DND-41 (cell line): ENCODE measurements at places on chromosomes 1 and 21.

- H3K27ac ChIP-seq: peak overlapping the region; percentile 83
- peak overlapping the region; percentile 81 for H3K4me3 ChIP-seq
- H3K27me3 ChIP-seq: no peaks in the 10 kb centered on the region
- no peak for DNase-seq
These were observed 797 bp downstream of the CC2D1B start for GRCh38 chr1:52365071-52365745.

GRCh38 chr1:67158401-67158800, 7.9 kb upstream of the IL23R start:
- no peaks in the 10 kb centered on the region for H3K36me3 ChIP-seq
- no peak overlapping the region for H3K27ac ChIP-seq
- H3K4me3 ChIP-seq: no peak overlapping the region
- no peak for DNase-seq

DNA sequence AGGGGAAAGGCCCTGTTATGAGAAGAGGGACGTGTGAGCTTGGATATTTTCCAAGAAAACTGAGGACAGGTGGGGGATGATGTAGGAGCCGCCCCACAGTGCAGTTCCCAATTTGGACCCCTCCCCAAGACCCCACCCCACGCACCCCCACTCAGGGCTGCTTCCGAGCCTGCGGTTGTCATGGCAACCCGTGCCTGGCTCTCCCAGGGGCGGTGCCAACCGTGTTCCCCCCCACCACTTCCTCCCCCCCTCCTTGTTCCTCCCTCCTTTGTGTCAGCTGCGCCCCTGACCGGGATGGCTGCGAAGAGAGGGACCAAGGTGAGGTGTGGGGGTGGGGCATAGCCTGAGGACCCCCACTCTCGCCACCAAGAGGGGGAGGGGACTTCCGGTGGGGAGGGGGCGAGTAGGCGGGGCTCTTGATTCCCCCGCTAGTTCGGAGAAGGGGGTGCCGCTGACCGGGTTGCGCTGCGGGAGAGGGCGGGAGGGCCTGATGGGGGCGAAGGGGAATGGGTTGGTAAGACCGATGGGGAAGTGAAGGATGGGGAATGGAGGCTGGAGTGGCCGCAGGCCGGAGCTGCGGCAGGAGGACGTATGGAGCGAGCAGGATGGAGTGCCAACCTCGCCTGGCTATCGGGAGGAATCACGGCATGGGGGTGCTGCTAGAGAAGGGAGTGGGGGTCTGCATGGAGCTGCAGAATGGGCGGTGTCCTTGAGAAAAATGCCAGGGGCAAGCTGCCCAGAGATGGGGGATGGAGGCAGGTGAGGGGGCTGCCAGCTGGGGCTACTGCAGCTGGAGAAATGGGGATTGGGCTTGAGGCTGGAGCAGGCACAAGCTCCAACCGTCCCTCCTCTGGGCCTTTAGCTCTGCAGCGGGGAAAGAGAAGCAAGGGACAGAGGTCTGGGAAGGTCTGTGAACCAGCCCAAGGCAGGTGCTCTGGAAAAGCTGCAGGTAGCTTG, 953 bp downstream of the TRIM46 start:
- H3K4me1 ChIP-seq: peaks cover 52% of the 10 kb centered on the region
- peak overlapping the region; percentile 79 for H3K4me3 ChIP-seq
- H3K36me3 ChIP-seq: peaks cover 23% of the 10 kb centered on the region
- H3K27me3 ChIP-seq: no peaks in the 10 kb centered on the region
- peak; percentile 73 for DNase-seq

DNA sequence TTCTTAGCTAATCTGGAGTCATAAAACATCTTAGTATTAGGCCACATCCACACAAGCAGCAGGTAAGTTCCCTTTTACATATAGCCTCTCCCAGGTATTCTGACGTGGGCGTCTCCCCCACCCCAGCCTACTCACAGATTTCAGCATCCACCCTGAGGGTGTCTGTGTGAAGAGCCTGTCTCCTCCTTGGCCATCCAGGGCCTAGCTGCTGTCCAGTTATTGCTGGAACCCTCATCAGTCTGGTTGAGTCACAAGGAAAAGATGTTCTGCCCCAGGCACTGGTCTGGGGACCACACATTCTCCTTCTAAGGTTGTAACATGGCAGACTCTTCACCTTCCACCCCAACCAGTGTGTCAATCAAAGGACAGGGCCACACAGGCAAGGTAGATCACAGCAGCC, 57.6 kb downstream of the ETS2 start:
- no peaks in the 10 kb centered on the region for H3K36me3 ChIP-seq
- 0 out of 2 replicates have a peak overlapping the region, but pooled peaks have one; percentile 23 for H3K27ac ChIP-seq
- DNase-seq: no peak
- peaks cover 35% of the 10 kb centered on the region for H3K4me1 ChIP-seq

- DNase-seq: no peak
- H3K27me3 ChIP-seq: no peaks in the 10 kb centered on the region
- H3K27ac ChIP-seq: no peak overlapping the region
- peaks cover 89% of the 10 kb centered on the region for H3K36me3 ChIP-seq
These were observed 56.4 kb downstream of the AHCTF1 start for GRCh38 chr1:246875041-246876026.

- H3K36me3 ChIP-seq: peaks cover 13% of the 10 kb centered on the region; the same call in 1 of the 2 replicates
- DNase-seq: no peak
- peak overlapping the region; percentile 51; the same call in 1 of the 2 replicates for H3K4me3 ChIP-seq
- H3K27me3 ChIP-seq: no peaks in the 10 kb centered on the region
- H3K27ac ChIP-seq: peak overlapping the region; percentile 86
- peaks cover 67% of the 10 kb centered on the region for H3K4me1 ChIP-seq
These were observed 2.3 kb downstream of the HIPK1 start for GRCh38 chr1:113931451-113931851.

GRCh38 chr1:25782608-25783201, 17.3 kb upstream of the SELENON start:
- no peaks in the 10 kb centered on the region for H3K4me1 ChIP-seq
- H3K4me3 ChIP-seq: no peak overlapping the region
- H3K27me3 ChIP-seq: peaks cover 41% of the 10 kb centered on the region

DNA sequence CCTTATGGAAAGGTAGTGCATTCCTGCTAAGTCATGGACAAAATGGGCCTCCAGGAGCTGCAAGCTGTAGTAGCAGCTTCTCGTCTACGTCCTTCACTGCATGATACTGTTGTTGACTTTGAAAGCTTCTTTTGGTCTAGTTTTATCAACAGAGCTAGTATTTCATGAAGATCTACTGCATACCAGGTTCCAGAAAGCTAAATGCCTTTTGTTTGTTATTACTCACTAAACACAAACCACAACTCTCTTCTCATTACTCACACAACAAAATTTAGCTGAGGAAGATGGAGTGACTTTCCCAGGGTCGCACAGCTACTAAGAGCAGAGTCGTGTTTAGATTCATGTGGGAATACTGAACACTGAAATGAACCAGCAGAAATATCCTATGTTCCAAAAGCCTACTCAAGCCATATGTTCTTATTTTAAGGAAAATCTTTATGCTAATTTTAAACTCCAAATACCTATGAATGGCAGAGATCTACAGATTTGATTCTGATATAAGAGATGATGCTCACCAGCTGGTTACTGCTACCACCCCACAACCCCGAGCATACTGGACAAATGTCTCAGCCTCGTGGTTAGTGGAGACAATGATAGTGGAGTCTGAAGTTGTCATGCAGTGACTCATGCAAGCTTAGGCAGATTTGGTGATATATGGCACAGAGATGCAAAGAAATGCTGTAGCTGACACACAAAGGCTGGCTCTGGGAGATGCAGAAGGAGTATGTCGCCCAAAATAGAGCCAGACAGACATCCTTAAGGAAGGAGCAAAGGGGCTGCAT, 20.6 kb downstream of the PGBD2 start:
- no peak overlapping the region for H3K4me3 ChIP-seq
- no peak overlapping the region for H3K27ac ChIP-seq
- H3K27me3 ChIP-seq: no peaks in the 10 kb centered on the region
- peaks cover 20% of the 10 kb centered on the region for H3K4me1 ChIP-seq
- no peak for DNase-seq

- no peak for DNase-seq
- no peak overlapping the region for H3K4me3 ChIP-seq
- H3K4me1 ChIP-seq: no peaks in the 10 kb centered on the region
- H3K27me3 ChIP-seq: no peaks in the 10 kb centered on the region
- no peak overlapping the region for H3K27ac ChIP-seq
These were observed 299.7 kb downstream of the HMCN1 start for GRCh38 chr1:186033847-186034271.

GRCh38 chr1:174812656-174813055, 187.1 kb upstream of the CACYBP start:
- no peak for DNase-seq
- no peaks in the 10 kb centered on the region for H3K4me1 ChIP-seq
- H3K27ac ChIP-seq: no peak overlapping the region
- H3K27me3 ChIP-seq: no peaks in the 10 kb centered on the region
- H3K36me3 ChIP-seq: no peaks in the 10 kb centered on the region

GRCh38 chr1:200258447-200259375, 151.1 kb downstream of the ZNF281 start:
- no peaks in the 10 kb centered on the region for H3K36me3 ChIP-seq
- H3K4me1 ChIP-seq: no peaks in the 10 kb centered on the region
- H3K4me3 ChIP-seq: no peak overlapping the region
- peaks cover 5% of the 10 kb centered on the region for H3K27me3 ChIP-seq
- no peak for DNase-seq

- H3K4me1 ChIP-seq: peaks cover 17% of the 10 kb centered on the region
- no peaks in the 10 kb centered on the region for H3K27me3 ChIP-seq
- no peaks in the 10 kb centered on the region for H3K36me3 ChIP-seq
- no peak for DNase-seq
- no peak overlapping the region for H3K4me3 ChIP-seq
- no peak overlapping the region for H3K27ac ChIP-seq
These were observed 58.7 kb upstream of the WDR26 start for GRCh38 chr1:224493269-224493668.

GRCh38 chr1:28812669-28813468, 899 bp downstream of the OPRD1 start:
- peaks cover 9% of the 10 kb centered on the region for H3K27me3 ChIP-seq
- DNase-seq: no peak
- no peaks in the 10 kb centered on the region for H3K36me3 ChIP-seq
- no peak overlapping the region for H3K4me3 ChIP-seq
- no peaks in the 10 kb centered on the region for H3K4me1 ChIP-seq

- H3K4me1 ChIP-seq: no peaks in the 10 kb centered on the region
- no peak for DNase-seq
These were observed 479.9 kb upstream of the PLXNA2 start for GRCh38 chr1:208724079-208724478.

DNA sequence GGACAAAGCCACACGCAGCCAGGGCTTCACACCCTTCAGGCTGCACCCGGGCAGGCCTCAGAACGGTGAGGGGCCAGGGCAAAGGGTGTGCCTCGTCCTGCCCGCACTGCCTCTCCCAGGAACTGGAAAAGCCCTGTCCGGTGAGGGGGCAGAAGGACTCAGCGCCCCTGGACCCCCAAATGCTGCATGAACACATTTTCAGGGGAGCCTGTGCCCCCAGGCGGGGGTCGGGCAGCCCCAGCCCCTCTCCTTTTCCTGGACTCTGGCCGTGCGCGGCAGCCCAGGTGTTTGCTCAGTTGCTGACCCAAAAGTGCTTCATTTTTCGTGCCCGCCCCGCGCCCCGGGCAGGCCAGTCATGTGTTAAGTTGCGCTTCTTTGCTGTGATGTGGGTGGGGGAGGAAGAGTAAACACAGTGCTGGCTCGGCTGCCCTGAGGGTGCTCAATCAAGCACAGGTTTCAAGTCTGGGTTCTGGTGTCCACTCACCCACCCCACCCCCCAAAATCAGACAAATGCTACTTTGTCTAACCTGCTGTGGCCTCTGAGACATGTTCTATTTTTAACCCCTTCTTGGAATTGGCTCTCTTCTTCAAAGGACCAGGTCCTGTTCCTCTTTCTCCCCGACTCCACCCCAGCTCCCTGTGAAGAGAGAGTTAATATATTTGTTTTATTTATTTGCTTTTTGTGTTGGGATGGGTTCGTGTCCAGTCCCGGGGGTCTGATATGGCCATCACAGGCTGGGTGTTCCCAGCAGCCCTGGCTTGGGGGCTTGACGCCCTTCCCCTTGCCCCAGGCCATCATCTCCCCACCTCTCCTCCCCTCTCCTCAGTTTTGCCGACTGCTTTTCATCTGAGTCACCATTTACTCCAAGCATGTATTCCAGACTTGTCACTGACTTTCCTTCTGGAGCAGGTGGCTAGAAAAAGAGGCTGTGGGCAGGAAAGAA, 8.1 kb downstream of the PSRC1 start:
- H3K27me3 ChIP-seq: no peaks in the 10 kb centered on the region
- no peak for DNase-seq
- peaks cover 18% of the 10 kb centered on the region for H3K36me3 ChIP-seq
- H3K27ac ChIP-seq: no peak overlapping the region
- H3K4me1 ChIP-seq: no peaks in the 10 kb centered on the region

DNA sequence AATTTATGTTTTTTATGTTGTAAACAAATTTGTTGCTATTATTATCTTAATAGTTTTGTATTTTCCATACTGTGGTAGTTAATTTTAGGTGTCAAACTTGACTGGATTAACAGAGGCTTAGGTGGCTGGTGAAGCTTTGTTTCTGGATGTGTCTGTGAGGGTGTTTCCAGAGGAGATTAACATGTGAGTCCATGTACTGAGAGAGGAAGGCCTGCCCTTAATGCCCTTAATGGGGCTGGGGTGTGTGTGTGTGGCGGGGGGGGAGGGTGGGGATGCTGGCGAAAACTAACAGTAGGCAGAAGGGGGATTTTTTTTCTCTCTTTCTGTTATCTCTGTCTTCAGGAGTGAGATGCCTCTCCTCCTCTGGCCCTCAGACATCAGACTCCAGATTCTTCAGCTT, 1.9 kb downstream of the OR14A16 start:
- H3K27me3 ChIP-seq: no peaks in the 10 kb centered on the region
- no peak overlapping the region for H3K27ac ChIP-seq
- no peaks in the 10 kb centered on the region for H3K36me3 ChIP-seq
- H3K4me3 ChIP-seq: no peak overlapping the region
- no peaks in the 10 kb centered on the region for H3K4me1 ChIP-seq

DNA sequence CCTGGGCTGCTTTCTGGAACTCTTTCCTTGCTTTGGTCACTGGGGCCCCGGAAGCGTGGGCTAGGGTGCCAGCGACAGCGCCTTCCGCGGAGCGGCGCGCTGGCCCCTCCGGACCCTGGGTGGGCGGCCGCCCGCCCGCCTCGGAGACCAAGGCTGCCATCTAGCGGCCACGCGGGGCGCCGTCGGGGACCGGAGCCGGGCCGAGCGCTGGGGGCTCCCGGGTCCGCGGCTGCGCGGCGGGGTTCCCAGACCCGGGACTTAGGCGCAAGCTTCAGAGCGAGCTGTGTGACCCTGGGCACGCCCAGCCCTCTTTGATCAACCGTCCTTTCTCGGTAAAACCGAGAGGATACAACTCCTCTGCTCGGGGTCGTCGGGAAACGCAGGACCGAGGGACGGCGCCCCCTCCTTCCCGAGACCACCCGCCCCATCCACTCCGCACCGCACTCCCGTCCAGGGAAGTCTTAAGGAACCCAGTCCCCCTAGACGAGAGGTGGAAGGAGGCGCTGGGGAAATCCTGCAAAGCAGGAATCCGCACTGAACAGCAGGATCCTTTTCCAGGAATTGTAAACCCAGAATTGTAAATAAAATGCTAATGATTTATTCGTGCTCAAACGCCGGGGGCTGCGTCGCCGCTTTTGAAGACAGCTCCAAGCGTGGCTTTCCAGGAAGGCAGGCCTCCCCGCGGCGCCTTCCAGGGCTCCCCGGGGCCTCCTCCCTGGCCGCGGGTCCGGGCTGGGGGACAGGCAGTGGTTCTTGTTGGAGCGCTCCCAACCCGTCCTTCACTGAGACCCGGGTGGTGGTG, 41.2 kb downstream of the RRAGC start:
- no peaks in the 10 kb centered on the region for H3K4me1 ChIP-seq
- DNase-seq: no peak
- no peak overlapping the region for H3K27ac ChIP-seq
- H3K27me3 ChIP-seq: peaks cover 7% of the 10 kb centered on the region
- H3K4me3 ChIP-seq: no peak overlapping the region
